ENCODE measurements at places on chromosomes 6 and 20. TPM values are rescaled to one million over a fixed set of nuclear protein-coding genes. Genes with fewer than 3 reads are reported as not detected.

The SMIM26 gene
- 55.2 TPM for total RNA-seq

The MYLK4 gene
- 0.62 TPM for total RNA-seq

The RSPO3 gene
- not detected for total RNA-seq

The RBPJL gene
- total RNA-seq: not detected

The TAF11 gene
- 29.8 TPM for total RNA-seq

The PNLDC1 gene
- 0.30 TPM for total RNA-seq

The JAG1 gene
- total RNA-seq: not detected

GRCh38 chr20:13119583-13119982 lies 101.5 kb upstream of the ISM1 start:
- no peak overlapping the region for H3K27ac ChIP-seq
- no peak overlapping the region for H3K4me3 ChIP-seq
- H3K36me3 ChIP-seq: no peaks in the 10 kb centered on the region
- H3K4me1 ChIP-seq: no peaks in the 10 kb centered on the region
- DNase-seq: peak; percentile 60
- no peaks in the 10 kb centered on the region for H3K27me3 ChIP-seq

DNA sequence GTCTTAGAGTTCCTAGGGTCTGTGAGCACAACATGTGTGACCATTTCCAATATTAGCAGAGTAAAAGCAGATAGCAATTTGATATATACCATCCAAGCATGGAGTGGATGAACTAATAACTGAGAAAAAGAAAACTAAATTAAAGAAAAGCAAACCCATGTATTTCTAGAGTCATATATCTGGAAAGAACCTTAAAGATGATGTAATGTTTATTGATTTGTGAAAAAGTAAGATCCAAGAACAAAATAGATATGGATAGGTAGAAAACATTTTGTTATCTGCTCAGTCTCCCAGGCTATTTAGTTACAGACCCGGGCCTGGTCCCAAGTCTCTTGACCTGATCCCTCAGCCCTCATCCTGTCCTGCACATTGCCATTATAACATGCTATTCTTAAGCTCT lies 526.8 kb downstream of the EPM2A start:
- peaks cover 1% of the 10 kb centered on the region for H3K4me1 ChIP-seq
- peaks cover 6% of the 10 kb centered on the region for H3K27me3 ChIP-seq
- no peak overlapping the region for H3K4me3 ChIP-seq
- H3K36me3 ChIP-seq: no peaks in the 10 kb centered on the region
- no peak for DNase-seq

DNA sequence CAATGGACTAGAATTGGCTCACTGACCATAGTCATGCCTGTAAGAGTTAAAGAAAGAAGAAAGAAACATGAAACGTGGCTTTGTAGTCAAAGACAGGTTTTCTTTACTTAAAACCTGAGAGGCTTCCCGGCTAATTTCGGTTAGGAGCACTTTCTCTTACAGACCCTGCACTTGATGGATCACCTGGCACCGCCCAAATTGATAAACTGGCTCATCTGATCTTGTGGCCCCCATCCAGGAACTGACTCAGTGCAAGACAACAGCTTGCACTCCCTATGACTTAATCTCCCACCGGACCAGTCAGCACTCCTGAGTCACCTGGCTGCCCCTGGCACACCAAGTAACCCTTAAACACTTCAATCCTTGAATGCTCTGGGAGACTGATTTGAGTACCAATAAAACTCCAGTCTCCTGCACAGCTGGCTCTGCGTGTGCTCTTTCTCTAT lies 12.3 kb downstream of the TMEM14B start:
- no peak overlapping the region for H3K4me3 ChIP-seq
- H3K27ac ChIP-seq: no peak overlapping the region
- H3K36me3 ChIP-seq: peaks cover 54% of the 10 kb centered on the region
- no peaks in the 10 kb centered on the region for H3K27me3 ChIP-seq
- H3K4me1 ChIP-seq: peaks cover 12% of the 10 kb centered on the region
- DNase-seq: no peak

GRCh38 chr20:35821807-35822242 lies 50.0 kb downstream of the PHF20 start:
- peak overlapping the region; percentile 9 for H3K27ac ChIP-seq
- peaks cover 21% of the 10 kb centered on the region for H3K4me1 ChIP-seq
- DNase-seq: no peak
- no peak overlapping the region for H3K4me3 ChIP-seq
- H3K36me3 ChIP-seq: peaks cover 23% of the 10 kb centered on the region

- H3K4me3 ChIP-seq: no peak overlapping the region
- DNase-seq: no peak
- peaks cover 46% of the 10 kb centered on the region for H3K27me3 ChIP-seq
- no peak overlapping the region for H3K27ac ChIP-seq
- peaks cover 2% of the 10 kb centered on the region for H3K36me3 ChIP-seq
- no peaks in the 10 kb centered on the region for H3K4me1 ChIP-seq
These were observed 711 bp upstream of the C20orf141 start for GRCh38 chr20:2814076-2814475.

GRCh38 chr6:66418906-66419305 lies 711.9 kb upstream of the EYS start:
- H3K4me1 ChIP-seq: no peaks in the 10 kb centered on the region
- H3K27me3 ChIP-seq: no peaks in the 10 kb centered on the region
- no peak overlapping the region for H3K4me3 ChIP-seq
- H3K27ac ChIP-seq: no peak overlapping the region
- no peaks in the 10 kb centered on the region for H3K36me3 ChIP-seq

GRCh38 chr20:21554376-21554890 lies 40.6 kb upstream of the NKX2-2 start:
- no peak overlapping the region for H3K27ac ChIP-seq
- no peak overlapping the region for H3K4me3 ChIP-seq
- DNase-seq: no peak
- H3K4me1 ChIP-seq: peaks cover 19% of the 10 kb centered on the region
- H3K36me3 ChIP-seq: no peaks in the 10 kb centered on the region

DNA sequence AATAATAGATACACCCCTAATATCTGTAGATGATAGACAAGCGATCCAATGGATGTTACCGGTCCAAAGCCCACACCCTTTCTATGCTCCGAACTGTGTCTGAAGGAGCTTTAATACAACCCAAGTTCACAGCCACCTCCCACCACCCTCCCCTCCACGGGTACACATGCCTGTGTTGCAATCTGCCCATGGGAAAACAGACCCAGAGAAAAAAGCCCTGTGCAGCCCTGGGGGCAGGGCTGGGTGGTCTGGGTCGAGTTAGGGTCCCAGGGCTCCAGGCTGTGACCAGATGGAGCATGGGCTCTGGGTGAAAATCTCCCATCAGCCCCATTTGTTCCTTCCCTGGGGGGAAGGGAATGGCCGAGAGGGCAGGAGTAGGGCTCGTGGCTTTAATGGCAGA lies 65.8 kb downstream of the BANF2 start:
- no peak overlapping the region for H3K4me3 ChIP-seq
- no peaks in the 10 kb centered on the region for H3K4me1 ChIP-seq
- H3K27ac ChIP-seq: no peak overlapping the region

GRCh38 chr20:49291200-49291599 lies 13.3 kb upstream of the ZNFX1 start:
- DNase-seq: no peak
- peaks cover 87% of the 10 kb centered on the region for H3K36me3 ChIP-seq
- no peaks in the 10 kb centered on the region for H3K27me3 ChIP-seq
- peak overlapping the region; percentile 0 for H3K27ac ChIP-seq
- H3K4me3 ChIP-seq: no peak overlapping the region

DNA sequence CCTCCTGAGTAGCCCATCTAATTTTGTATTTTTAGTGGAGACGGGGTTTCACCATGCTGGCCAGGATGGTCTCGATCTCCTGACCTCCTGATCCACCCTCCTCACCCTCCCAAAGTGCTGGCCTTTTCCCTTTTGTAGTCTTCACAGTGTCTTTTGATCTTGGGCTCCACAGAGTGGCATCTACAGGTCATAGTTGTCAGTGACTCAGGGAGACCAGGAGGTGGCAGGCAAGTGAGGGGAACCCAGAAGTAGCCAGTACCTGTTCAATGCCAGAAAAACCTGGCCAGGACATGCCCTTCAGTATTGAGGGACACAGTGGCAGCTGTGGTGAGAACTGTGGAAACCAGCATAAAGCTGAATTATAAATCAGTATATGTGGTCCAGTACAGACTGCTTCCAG lies 19.6 kb downstream of the RPP21 start:
- H3K4me1 ChIP-seq: no peaks in the 10 kb centered on the region
- H3K4me3 ChIP-seq: no peak overlapping the region
- H3K27me3 ChIP-seq: peaks cover 77% of the 10 kb centered on the region
- DNase-seq: no peak
- H3K27ac ChIP-seq: no peak overlapping the region

DNA sequence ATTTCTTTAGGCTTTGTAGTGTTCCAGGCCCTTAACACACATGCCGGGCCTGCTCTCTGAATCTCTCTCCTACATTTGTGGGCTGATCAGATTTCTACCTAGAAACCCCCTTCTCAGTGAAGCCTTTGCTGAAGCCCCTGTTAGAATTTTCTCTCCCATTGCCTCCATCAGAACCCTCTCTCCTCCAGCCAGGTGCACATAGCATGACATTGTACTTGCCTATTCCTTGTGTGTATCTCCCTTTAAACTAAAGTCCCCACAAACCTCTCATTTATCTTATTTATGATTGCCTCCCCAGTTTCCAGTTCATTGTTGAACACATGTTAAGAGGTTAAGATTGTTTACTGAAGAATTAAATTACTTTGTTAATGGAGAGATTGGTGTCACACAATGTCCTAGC lies 325.5 kb upstream of the CITED2 start:
- no peak overlapping the region for H3K27ac ChIP-seq
- H3K4me1 ChIP-seq: no peaks in the 10 kb centered on the region
- H3K27me3 ChIP-seq: peaks cover 8% of the 10 kb centered on the region
- no peak overlapping the region for H3K4me3 ChIP-seq

DNA sequence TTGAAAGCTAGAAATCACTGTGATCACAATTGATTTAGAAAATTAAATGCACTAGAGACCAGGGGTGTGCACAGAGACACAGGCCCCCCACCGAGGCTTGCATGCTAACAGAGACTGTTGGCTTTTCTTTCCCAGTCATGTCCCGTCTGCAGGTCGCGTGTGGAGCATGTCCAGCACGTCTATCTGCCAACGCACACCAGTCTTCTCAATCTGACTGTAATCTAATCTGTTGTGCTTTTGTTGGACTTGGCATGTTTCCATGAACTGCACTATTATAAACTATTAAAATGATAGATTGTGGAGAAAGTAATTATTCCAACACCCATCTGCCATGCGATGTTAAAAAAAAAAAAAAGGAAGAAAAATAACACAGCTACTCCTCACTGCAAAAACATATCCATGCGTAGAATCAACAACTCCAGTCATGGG lies 17.7 kb downstream of the MYLIP start:
- no peak for DNase-seq
- H3K27ac ChIP-seq: no peak overlapping the region
- no peaks in the 10 kb centered on the region for H3K27me3 ChIP-seq
- no peak overlapping the region for H3K4me3 ChIP-seq

DNA sequence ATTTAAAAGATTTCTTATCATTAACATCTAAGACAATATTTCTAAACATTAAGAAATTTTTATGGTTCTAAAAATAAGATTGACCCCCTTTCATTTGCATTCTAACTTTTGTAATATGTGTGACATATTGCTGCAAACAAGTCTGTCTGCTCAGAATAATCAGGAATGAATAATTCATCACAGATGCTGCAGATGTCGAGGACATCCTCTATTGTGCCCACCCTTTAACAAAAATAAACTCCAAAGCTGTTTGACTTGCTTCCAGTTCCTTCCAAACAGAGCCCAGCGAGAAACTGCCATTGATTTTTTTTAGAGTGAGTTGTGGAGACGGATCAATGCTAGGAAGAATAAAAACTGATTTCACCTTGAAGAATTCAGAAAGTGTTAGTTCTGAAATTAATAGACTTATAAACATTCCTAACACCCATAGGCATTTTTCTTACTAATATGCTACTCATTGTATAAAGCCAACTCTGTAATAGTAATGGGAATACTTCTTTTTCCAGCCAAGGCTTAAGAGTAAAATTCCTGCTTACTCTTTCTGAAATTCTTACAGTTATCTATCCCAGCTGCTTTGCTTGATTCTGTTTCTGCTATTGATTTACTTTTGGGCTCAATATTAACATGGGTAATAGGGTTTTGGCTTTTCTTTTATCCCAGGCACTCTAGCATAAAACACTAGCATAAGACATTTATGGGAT lies 244.8 kb upstream of the FAM83B start:
- H3K4me1 ChIP-seq: no peaks in the 10 kb centered on the region
- DNase-seq: no peak
- no peaks in the 10 kb centered on the region for H3K36me3 ChIP-seq

DNA sequence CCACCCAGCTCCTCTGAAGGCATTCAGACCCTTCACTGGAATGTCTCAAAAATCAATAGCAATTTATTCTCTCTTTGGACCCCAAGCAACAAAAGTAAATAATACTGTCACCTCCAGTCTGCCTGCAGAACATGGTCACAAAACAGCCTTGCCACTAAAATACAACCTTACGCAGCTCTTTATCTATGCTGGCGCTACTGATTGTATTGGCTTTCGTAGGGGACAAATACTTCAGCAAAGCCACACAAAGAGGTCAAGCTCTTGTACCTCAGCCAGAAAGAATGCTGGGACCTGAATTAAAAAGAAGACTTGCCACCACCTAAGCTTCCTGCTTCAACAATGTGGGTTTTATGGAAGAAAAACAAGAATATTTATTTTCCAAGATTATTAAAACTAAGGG lies 57.2 kb downstream of the PRKN start:
- no peaks in the 10 kb centered on the region for H3K4me1 ChIP-seq
- H3K4me3 ChIP-seq: no peak overlapping the region
- H3K36me3 ChIP-seq: no peaks in the 10 kb centered on the region
- H3K27me3 ChIP-seq: no peaks in the 10 kb centered on the region
- no peak overlapping the region for H3K27ac ChIP-seq
- DNase-seq: no peak

DNA sequence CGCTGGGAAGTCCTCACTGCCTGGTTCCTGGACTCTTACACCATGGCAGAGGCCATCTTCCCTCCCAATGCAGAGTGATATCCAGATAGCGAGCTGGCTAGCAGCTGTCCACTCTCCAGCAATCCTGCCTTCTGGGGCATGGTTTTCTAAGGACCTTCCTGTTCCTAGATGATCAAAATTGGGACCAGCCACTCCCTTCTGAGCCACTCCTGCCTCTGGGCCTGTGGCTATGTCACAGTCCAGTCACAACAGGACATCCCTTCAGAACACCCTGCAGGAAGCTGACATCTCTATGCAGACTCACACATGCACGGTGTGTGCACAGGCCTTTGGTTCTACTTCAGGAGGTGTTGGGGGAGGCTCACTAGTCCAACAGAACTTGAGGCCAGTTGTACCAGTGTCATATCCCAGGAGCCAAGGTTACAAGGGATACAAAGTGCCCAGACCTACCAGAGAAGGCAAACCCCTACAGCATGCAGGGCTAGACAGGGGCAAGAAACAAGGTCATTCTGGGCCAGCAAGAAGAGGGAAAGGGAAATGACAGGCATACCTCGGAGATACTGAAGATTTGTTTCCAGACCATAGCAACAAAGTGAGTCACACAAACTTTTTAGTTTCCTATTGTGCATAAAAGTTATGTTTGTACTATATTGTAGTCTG lies 2.7 kb upstream of the MCCD1 start:
- peaks cover 3% of the 10 kb centered on the region for H3K4me1 ChIP-seq
- peaks cover 18% of the 10 kb centered on the region for H3K36me3 ChIP-seq
- no peak overlapping the region for H3K27ac ChIP-seq
- no peak overlapping the region for H3K4me3 ChIP-seq
- H3K27me3 ChIP-seq: peaks cover 9% of the 10 kb centered on the region
- DNase-seq: no peak

All from activated CD4-positive, alpha-beta T cell treated with anti-CD3 and anti-CD28 coated beads, Interleukin-2, amount 10 ng/mL, durations not matched to agents 7 days and 5 days (primary cell).